Vagina (tissue), 2 donors: ENCODE measurements at places on chromosomes 1 and 21.

- no peak overlapping the region for H3K4me3 ChIP-seq
- no peaks in the 10 kb centered on the region for H3K36me3 ChIP-seq
- no peaks in the 10 kb centered on the region for H3K27me3 ChIP-seq
Observed at GRCh38 chr1:218890451-218890850, 283.2 kb upstream of the LYPLAL1 start.

GRCh38 chr1:22795366-22795714 lies 84.7 kb downstream of the EPHB2 start:
- H3K4me1 ChIP-seq = peaks cover 15% of the 10 kb centered on the region
- no peak overlapping the region for H3K4me3 ChIP-seq
- H3K27me3 ChIP-seq = no peaks in the 10 kb centered on the region
- H3K27ac ChIP-seq = no peak overlapping the region
- no peaks in the 10 kb centered on the region for H3K36me3 ChIP-seq

DNA sequence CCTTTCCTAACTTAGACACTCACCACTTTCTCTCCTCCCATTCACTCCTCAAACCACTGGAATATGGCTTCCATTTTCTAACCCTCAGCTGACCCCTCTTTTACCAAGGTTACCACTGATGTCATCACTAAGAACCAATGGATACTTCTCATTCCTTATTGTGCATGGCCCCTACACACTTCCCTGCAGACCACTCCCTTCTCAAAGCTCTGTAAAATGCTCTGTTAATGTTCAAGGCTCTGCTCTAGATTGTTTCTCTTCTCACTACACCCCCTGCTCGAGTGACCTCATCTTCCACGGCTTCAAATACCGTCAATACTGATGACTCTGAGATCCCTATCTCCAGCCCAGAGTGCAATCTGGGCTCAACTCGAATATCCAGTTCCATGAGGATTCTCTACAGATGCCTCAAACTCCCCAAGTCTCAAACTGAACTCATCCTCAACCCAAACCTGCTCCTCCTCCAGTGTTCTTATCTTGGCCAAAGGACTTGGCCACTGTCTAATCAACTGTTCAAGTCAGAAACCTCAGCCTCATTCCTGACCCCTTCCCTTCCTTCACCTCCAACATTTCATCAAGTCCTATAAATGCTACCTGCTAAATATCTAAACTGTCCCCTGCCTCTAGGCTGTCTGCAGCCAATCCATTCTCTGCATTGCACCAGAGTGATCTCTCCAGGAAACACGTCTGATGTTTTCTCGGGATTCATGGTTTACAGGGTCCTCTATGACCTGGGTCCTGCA lies 41.3 kb upstream of the BMP8B start:
- H3K4me1 ChIP-seq = no peaks in the 10 kb centered on the region
- H3K36me3 ChIP-seq = no peaks in the 10 kb centered on the region
- no peak overlapping the region for H3K27ac ChIP-seq
- no peaks in the 10 kb centered on the region for H3K27me3 ChIP-seq
- DNase-seq = no peak

GRCh38 chr1:172338295-172338735 lies 82.2 kb upstream of the C1orf105 start:
- DNase-seq = no peak
- no peak overlapping the region for H3K4me3 ChIP-seq
- no peak overlapping the region for H3K27ac ChIP-seq
- no peaks in the 10 kb centered on the region for H3K36me3 ChIP-seq
- H3K4me1 ChIP-seq = peaks cover 6% of the 10 kb centered on the region
- no peaks in the 10 kb centered on the region for H3K27me3 ChIP-seq

DNA sequence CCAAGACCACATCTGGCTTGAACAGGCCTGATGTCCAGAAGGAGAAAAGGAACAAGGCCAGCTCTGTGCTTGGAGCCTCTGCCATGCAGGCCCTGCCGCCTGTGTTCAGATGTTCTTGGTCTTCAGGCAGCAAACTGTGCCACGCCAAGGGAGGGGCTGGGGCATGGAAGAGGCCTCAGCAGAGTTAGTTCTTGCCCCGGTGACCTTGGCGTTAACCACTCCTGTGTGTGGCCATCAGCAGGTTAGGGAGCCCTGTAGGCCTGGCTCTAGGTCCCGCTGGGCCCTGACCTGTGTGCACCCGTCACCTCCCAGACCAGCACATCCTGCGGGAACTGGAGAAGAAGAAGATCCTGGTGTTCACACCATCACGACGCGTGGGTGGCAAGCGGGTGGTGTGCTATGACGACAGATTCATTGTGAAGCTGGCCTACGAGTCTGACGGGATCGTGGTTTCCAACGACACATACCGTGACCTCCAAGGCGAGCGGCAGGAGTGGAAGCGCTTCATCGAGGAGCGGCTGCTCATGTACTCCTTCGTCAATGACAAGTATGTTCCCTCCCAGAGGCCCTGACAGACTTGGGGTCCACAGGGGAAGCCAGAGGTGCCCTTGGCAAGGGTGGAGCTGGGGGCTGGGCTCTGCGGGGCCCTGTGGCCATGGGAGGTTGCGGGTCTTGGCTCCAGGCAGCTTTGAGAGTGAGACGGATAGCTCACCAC lies 7.1 kb downstream of the ZC3H12A start:
- H3K27ac ChIP-seq = peak overlapping the region; percentile 98
- no peak overlapping the region for H3K4me3 ChIP-seq
- DNase-seq = peak; percentile 87
- peaks cover 66% of the 10 kb centered on the region for H3K4me1 ChIP-seq
- H3K27me3 ChIP-seq = no peaks in the 10 kb centered on the region
